ENCODE measurements at places on chromosomes 3 and 15.

GRCh38 chr3:143414571-143415253 lies 295.1 kb downstream of the CHST2 start:
- DNase-seq: no peak

DNA sequence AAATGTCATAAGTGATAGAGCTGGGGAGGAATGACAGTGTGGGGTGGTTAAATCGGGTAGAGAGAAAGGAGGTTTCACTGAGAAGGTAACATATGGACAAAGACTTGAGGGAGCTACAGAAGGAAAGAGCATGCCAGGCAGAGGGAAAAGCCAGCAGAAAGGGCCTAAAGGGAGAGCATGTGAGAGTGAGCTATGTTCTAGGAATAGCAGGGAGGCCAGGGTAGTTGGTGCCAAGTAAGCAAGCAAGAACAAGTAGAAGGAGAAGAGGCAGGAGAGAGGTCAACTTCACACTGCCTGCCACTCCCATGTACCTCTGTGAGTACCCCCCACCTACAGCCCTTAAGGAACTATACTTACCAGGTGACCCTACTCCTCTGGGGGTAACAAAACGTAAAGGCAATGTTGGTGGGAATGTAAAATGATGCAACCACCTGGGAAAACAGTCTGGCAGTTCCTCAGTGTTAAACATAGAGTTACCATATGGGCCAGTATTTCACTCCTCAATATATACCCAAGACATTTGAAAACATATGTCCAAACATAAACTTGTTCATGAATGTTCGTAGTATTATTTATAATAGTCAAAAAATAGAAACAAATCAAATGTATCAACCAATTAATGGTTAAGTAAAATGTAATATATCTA lies 67.6 kb downstream of the SFMBT1 start:
- no peak for DNase-seq

DNA sequence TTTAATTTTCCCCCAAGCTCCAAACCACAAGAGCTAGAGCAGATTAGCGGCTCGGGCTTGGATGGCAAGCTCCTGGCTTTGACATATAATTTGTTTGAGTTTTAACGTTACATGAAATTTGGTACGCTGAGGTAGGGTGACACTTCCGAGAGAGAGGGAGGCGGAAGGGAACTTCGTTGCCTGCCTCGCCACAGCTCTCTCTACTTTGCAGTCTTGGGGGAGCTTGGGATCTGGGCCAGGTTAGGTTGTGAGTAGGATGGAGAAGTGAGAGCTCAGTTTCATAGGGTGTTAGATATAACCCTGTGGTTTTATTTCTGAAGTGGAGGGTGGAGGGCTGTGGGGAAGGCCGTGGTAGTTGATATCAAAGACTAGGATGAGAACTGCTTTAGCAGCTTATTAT lies 39.7 kb downstream of the LRTM1 start:
- no peak for DNase-seq

DNA sequence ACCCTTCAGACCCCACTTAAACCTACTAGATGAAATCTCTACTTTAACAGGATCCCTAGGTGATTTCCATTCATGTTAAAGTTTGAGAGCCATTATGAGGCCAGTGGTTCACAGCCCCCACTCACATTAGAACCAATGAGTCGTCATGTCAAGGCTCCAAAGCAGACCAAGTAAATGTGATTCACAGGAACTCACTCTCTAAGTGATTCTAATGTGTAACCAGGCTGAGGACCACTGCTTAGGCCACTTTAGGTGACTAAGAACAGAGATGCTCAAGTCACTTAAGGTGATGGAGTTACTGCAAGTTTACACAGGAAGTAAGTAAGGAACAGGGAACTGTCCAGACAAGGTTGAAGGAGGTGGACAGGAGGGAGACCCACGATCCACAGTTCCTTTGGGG lies 7.7 kb downstream of the GALNT15 start:
- no peak for DNase-seq

GRCh38 chr15:68557469-68558317 lies 21.1 kb upstream of the CORO2B start:
- no peak for DNase-seq

GRCh38 chr3:50132421-50133282 lies 22.5 kb upstream of the SEMA3F start:
- no peak for DNase-seq

All from central memory CD4-positive, alpha-beta T cell (primary cell).